ENCODE measurements at places on chromosomes 11 and 22.

DNA sequence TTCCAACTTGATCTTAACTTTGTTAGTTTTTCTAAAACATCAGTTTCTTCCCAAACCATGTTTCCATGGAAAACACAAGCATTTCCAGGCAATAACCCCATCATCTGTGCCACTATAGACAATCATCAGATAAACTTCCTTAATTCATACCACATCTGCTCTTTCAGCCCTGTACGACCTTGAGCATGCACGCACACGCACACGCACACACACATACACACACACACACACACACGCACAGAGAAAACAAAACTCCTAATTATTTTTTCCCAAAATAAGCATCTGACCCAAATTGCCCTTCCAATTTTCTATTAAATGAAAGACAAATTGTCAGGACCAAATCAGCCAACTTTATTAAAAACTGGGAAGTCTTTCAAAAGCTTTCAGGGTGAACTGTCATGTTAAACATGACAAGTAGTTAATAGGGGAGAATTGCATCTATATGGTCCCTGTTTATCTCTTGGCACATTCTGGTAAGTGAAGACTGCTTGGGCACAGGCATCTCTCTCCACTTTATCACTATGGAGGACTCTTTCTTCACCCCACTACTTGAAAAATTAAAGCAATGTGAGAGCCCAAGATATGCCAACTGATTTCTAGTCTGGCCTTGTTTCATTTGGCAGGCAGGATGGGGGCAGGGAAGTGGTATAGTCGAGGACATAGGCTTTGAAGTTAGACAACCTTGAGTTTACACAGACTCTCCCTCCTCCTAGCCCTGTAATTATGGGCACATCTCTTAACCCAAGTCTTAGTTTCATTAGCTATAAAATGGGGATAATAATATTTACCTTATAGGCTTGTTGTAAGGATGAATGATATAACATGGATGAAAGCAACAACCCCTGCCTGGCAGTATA is 15.1 kb downstream of the ADM start:
- no peak for DNase-seq

GRCh38 chr22:28025866-28026575 is 107.0 kb upstream of the PITPNB start:
- DNase-seq: no peak

GRCh38 chr22:31062566-31063230 is 18.4 kb upstream of the SMTN start:
- DNase-seq: no peak

DNA sequence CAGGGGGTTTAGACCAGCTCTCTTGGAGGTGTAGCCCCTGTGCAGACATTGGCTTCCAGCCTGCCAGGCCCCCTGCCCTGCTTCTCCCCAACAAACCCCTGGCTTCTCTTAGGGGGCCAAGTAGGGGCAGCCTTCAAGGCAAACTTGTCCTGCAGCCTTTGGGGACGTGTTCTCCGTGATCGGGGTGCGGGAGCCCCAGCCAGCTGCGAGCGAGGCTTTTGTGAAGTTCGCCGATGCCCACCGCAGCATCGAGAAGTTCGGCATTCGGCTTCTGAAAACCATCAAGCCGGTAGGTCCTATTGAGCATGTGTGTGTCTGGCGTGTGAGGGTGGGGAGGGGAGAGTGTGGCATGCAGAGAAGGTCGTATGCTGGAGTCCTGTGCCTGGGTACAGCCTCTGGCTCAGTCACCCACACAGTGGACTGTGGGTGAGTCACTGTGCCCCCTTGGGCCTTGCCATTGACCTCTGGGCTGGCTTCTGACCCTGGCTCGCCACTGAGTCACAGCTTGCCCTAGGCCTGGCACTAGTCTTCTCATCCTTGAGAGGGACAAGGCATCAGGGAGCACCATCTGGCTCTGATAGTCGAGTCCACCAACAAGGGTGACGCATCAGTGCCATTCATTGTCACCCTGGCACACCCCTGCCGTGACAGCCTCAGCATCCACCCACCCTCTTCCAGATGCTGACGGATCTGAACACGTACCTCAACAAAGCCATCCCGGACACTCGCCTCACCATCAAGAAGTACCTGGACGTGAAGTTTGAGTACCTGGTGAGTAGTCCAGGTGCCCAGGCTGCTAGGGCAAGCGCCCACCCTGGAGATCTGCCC is 11.4 kb downstream of the SLC16A8 start:
- DNase-seq: no peak

GRCh38 chr22:31802575-31802974 is 48.8 kb downstream of the DEPDC5 start:
- DNase-seq: no peak

GRCh38 chr11:76724171-76724768 is 53.7 kb upstream of the LRRC32 start:
- no peak for DNase-seq

GRCh38 chr11:134644476-134645456 is 232.7 kb upstream of the B3GAT1 start:
- DNase-seq: no peak

DNA sequence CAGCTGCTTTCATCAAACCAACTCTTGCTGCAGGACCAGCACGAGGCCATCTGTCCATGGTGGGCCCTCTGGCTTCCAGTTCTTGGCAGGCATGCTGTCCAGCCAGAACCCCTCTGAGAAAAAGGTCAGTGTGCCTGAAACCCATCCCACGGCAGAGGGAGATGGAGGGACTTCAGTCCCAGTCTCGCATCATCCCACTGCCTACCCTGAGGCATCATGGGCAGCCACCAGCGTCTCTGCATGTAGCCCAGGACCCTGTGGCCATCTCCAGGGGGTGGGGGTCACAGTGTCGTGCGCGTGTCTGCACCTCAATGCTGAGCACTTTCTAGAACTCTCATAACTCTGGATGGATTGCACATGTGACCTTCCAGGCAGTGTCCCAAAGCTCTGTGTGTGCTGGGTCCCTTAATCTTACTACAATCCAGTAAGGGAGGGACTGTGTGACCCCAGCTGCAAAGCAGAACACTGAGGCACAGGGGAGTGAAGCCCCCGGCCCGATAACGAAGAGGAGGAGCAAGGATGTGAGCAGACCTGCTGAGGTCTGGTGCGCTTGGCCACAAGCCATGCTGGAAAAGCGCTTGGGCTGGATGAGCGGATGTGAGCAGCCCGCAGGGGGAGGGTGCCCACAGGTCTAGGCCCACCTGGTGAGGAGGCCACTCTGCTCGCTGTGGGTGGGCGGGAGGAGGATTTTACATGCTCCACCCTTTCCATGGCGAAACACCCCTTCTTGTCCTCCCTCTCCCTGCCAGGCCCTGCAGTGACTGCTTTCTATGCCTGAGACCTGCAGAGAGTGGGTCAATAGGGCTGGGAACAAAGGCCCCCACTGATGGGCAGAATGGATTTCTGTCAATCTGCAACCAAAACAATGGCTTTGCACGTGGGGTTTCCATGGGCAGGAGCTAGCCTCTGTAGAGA is 1401.0 kb downstream of the BRD1 start:
- DNase-seq: no peak

GRCh38 chr22:38317995-38318715 is 922 bp upstream of the CSNK1E start:
- DNase-seq: no peak

DNA sequence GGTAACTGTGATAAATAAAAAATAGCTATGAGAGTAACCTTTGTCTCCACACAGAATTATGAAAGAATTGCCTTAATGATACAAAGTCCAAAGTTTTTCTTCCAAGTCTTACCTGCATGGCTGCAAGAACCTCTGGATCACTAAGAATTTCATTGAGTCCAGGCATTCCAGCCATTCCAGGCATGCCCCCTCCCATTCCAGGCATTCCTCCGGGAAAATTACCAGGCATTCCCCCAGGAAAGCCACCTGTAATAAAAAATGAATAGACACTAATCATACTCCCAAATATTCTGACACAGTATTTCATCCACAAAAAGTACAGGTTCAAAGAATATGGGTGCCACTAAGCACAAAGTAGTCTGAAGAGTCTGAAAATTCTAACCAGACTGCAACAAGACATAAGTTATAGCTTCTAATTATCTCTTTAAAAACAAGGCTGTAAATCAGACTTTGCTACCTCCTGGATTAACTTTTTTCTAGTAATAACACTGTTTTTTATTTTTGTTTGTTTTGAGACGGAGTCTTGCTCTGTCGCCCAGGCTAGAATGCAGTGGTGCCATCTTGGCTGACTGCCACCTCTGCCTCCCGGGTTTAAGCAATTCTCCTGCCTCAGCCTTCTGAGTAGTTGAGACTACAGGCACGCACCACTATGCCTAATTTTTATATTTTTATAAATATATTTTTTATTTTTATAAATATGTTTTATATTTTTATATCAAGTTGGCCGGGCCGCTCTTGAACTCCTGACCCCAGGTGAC is 8.0 kb upstream of the SLC25A17 start:
- DNase-seq: no peak

GRCh38 chr11:73637012-73637411 is 9.4 kb upstream of the PLEKHB1 start:
- no peak for DNase-seq

DNA sequence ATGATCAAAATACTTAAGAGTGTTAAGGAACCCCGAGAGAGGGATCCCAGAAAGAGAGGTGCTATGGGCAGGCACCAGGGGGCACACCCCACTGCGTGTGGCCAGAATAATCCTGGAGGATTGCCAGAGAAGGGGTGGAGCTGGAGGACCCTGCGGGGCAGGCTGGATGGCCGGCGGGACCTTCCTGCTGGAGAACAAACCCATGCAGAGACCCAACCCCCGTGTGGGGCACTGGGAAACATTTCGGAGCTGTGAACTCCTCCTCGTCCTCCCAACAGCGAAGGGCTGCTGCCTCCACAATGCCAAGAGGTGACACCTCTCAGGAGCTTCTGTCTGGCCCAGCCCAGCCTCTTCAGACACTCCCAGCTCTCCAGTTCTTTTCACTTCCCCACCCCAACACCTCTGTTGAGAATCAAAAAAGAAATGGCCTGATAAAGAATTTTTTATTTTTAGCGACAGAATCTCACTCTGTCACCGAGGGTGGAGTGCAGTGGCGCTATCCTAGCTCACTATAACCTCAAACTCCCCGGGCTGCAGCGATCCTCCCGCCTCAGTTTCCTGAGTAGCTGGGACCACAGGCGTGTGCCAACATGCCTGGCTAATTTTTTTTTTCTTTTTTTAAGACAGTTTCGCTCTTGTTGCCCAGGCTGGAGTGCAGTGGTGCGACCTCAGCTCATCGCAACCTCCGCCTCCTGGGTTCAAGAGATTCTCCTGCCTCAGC is 25.6 kb downstream of the RHOD start:
- DNase-seq: no peak

DNA sequence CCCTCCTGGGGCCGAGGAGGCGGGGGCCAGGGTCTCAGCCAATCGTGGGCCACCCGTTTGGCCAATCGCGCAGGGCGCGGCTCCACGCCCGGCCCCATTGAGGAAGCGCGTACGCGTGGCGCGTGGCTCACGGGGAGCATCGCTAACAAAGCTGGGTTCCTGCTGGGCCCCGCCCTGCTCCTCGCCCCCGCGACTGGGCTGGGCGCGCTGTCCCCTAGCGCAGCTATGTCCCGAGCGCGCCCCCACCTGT is 614 bp upstream of the ASCL2 start:
- DNase-seq: peak; percentile 64

DNA sequence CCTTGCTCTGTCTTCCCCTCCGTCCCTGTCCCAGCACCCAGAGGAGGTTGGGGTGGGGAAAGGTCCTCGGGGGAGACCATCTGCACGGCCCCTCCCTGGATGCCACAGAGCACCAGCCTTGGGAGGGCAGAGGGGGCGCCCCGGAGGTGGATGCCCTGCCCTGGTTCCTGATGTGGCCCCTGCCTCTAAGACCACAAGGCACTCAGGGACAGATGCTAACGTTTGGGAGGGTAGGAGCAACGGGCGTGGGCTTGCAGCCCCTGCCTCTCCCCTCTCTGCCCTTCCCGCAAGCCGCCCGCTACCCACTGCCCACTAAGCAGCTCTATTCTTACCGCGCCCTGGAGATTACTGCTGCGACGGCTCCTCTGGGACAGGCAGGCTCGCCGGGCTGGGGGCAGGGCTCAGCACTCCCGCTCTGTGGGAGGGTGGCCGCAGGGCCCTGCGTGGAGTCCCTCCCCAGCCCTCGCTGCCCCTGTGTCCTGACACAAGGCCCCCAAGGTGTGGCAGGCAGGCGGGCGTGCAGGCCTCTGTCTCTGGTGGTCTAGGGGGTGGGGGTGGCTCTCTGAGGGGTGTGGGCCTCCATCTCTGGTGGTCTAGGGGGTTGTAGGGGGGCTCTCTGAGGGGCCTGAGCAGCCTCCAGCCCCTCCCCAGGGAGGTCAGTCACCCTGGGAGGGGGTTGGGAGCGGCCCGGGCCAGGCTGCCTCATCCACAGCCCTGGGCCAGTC is 14.9 kb downstream of the BRSK2 start:
- no peak for DNase-seq

- no peak for DNase-seq
These were observed 18.4 kb downstream of the ACO2 start for GRCh38 chr22:41487037-41487935.

- peak; percentile 38 for DNase-seq
These were observed 600 bp downstream of the FCHSD2 start for GRCh38 chr11:73141309-73142127.

DNA sequence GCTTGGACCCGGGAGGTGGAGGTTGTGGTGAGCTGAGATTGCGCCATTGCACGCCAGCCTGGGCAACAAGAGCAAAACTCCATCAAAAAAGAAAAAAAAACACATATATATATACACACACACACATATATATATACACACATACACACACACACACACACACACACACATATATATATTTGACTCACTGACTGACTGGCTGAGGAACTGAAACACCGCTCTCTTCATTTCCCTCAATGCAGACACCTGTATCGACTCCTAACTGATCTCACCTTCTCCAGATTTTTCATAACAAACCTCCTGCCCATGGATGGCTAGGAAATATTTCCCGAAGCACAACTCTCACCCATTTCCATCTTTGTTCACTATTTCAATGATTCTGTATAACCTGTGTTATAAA is 140.7 kb upstream of the ANO3 start:
- no peak for DNase-seq

DNA sequence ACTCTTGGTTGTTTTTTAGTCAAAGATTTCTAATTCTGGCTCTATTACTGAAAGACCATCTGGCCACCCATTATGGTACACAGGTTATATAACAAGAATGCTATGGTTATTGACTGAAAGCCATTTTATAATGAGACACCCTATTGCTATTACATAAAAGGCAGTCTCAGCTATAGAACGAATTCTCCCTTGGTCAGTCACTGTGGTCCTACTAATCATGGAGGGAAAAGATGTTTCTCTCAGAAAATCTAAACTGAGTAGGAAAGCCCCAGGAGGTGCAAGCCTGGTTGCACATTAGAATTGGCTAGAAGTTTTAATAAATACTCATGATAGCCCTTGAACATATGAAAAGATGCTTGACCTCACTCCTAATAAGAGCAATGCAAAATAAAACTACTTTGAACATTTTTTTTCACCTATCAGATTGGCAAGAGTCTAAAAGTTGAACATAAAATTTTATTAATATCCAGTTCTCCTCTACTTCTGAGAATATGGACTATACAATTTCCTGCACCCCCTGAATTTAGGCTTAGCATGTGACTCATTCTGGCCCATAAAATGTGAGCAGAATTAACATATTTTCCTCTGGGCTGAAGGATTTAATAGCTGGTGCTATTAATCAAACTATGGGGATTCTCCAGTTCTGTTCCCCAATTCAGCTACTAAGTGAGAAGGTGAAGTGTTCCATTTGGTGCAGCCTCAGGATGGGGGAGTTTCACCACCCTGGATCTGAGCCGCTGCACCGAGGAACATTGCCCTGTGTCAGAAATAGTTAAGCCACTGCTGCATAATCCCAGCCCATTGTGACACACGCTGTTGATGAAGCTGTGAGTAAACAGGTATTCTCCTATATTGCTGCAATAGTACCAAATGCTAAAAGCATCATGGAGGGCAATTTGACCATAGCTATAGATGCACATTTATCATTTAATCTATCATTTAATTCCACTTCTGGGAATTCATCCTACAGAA is 11.5 kb upstream of the CRKL start:
- DNase-seq: no peak

- DNase-seq: no peak
These were observed 468.4 kb downstream of the NELL1 start for GRCh38 chr11:21137803-21138202.

Data from effector memory CD8-positive, alpha-beta T cell (primary cell).